ENCODE measurements at places on chromosomes 3 and 15.

DNA sequence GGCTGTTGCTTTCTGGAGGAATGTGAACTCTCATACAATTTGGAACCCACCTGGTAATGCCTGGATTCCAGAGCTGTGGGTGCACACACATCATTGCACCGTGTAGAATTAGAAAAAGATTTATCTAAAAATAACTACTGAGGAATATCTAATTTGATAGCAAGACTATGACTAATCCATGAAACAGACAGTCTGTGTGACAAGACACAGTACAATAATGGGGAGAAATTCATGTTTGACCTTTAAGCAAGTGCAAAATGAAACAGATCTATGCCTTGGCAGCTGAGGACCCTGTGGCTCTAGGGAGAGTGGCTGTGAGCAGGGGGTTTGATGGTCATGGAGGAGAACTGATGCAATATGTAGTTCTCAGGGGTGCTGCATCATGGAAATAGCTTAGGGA, 7.9 kb upstream of the DOCK3 start:
- no peak for DNase-seq

- peak; percentile 91 for DNase-seq
These were observed 2.5 kb downstream of the GRAMD2A start for GRCh38 chr15:72195101-72195511.

DNA sequence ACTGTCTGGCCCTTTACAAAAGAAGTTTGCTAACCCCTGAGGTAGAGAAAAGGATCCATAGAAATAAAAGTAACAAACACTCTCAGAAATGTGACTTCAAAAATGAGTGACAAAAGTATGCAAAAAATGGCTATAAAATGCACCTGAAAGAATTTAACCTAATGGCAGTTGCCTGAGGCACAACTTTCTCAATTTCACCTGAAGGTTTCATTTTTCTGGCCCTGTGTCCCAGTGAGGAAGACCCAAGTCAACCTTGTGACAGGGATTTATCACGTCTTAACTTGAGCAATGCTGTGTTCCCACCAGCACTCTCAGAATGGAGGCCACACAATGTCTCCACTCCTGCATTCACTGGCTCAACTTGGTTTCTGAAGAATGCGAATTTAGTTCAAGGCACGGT, 83.0 kb downstream of the FHIT start:
- no peak for DNase-seq

GRCh38 chr15:62824111-62825015, 218.2 kb upstream of the TPM1 start:
- DNase-seq: no peak

GRCh38 chr3:169250000-169250399, 413.5 kb downstream of the MECOM start:
- DNase-seq: no peak

- no peak for DNase-seq
These were observed 74.3 kb upstream of the SCN5A start for GRCh38 chr3:38723569-38724391.

DNA sequence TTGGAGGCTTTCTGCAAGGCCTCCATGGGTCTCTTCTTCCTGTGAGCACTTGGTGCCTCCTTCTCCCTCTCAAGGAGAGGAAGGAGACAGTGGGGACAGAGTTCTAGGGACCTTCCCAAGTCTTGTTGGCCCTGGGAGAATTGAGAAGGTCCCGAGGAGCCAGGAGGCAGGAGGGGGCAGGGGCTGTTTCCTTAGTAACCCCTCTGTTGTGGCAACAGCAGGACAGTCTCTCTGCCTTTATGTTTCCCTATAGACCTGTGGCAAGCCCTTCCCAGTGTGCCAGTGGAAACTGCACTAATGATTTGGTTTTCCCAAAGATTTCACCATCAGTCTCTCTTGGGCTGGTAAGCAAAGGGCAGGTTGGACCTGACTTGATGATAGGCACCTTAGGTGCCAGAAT, 87.8 kb upstream of the GALNT15 start:
- DNase-seq: no peak

GRCh38 chr15:60905587-60905986, 323.5 kb downstream of the RORA start:
- no peak for DNase-seq

Measured in suppressor macrophage (primary cell).